Adrenal gland (tissue), 19 donors: ENCODE measurements at places on chromosomes 5 and 9. TPM values are rescaled to one million over a fixed set of nuclear protein-coding genes. Genes with fewer than 3 reads are reported as not detected.

Gene ZNF658
- total RNA-seq: 8.4 TPM

Gene PCDHGA7
- total RNA-seq: 1.4 TPM

Gene SOX30
- total RNA-seq: not detected

Gene CDX1
- not detected for total RNA-seq

Gene MYMK
- not detected for total RNA-seq
